NCI-H510A treated with DMSO at 0.1 percent for 48 hours (cell line): ENCODE measurements at places on chromosomes 11 and 22.

DNA sequence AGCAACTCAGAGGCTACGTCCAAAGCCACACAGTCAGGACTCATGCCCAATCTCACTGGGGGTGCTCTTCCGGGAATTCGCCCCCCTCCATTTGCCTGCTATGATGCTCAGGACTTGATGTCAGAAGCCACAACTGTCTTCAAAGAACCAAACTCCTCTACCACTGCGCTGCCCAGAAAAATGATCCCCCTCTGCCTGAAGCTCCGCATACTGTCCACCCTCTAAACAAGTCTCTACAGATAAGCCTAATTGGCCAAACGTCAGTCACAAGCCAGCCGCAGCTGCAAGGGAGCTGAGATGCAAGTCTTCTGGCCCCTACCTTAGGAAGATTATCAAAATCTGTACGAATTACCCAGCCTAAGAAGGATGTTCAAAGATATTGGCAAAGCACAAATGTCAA is 294.6 kb downstream of the BUD13 start:
- DNase-seq: no peak

DNA sequence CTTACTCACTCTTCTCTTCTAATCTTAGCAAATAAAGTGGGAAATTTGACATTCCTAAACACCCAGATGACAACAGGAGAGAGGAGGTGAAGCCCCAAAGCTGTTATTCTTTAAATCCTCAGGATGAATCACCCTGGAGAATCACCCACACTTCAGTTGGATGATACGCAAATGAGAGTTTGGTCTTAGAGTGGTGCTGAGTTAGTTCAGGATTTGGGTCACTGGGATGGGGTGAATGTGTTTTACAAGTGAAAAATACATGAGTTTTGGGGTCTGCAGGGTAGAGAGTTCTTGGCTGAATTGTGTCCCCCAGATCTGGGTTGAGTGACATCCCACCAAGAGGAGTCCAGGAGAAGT is 117.2 kb downstream of the GGTLC2 start:
- no peak for DNase-seq

DNA sequence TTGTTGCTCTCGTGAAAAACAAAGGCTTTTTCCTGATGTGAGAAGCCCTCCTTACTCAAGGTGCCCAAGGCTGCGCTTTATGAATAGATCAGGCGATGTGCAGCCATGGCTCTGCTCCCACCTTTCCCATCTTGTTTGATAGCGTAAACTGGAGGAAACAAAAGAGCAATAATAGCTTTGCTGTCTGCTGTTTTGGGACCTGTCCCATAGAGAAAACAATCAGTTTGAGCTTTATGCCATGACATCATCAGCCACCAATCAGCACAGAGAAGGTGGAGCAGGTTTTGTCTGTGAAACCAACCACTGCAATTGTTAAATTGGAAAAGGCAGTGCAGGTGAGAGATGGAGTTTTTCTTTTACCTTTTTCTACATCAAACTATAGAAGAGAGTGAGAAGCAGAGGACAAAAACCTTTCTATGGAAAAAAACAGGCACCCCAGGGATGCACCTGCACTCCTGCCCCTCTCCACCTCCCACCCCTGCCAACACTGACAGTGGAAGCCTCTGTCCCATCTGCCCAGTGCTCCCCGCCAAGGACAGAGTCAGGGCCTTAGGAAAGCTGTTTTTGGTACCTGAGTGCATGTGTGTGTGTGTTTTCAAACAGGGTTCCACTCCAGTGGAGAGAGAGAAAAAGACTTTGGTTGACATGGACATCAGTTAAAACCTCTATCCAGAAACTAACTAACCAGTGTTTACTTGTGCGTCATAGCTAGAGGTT is 80.7 kb downstream of the MICAL3 start:
- no peak for DNase-seq

DNA sequence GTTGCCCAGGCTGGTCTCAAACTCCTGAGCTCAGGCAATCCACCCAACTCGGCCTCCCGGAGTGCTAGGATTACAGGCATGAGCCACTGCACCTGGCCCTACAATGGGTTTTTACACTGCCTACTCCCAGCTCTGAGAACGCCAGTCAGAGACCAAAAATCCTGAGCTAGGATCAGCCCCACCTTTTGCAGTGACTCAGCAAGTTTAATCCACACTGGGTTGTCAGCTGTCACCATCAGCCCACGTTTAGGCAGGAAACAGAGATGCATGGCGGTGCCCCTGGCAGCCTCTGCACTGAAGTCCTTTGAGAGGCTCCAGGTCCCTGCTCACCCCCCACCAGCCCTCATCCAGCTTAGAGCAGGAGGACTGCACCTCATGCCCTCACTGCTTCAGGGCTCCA is 117.6 kb downstream of the ARHGAP8 start:
- peak; percentile 38 for DNase-seq

DNA sequence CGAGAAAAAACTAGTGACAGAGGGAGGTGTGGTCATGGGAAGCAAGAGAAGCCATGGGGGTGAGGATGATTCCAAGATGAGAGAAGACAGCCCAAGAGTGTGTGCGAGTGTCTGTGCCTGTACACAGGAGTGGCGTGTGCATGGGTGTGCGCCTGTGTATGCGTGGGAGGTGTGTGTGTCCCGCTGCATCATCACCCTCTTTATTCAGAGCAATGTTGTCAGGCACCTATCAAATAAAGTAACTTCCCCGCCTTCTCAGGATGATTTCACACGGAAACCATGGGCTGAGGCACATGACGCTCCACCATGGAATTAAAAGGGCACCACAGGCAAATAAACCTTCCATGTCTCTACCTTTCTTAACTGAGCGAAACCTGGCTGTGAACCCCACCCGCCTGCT is 24.6 kb downstream of the MS4A10 start:
- no peak for DNase-seq

GRCh38 chr22:29801796-29802195 is 34.6 kb downstream of the UQCR10 start:
- DNase-seq: peak; percentile 76

GRCh38 chr22:49251371-49251770 is 576.3 kb downstream of the BRD1 start:
- no peak for DNase-seq

GRCh38 chr22:20591660-20592310 is 84.4 kb downstream of the MED15 start:
- DNase-seq: peak; percentile 62

- no peak for DNase-seq
Observed at GRCh38 chr11:66287211-66287888, 1.6 kb downstream of the YIF1A start.

DNA sequence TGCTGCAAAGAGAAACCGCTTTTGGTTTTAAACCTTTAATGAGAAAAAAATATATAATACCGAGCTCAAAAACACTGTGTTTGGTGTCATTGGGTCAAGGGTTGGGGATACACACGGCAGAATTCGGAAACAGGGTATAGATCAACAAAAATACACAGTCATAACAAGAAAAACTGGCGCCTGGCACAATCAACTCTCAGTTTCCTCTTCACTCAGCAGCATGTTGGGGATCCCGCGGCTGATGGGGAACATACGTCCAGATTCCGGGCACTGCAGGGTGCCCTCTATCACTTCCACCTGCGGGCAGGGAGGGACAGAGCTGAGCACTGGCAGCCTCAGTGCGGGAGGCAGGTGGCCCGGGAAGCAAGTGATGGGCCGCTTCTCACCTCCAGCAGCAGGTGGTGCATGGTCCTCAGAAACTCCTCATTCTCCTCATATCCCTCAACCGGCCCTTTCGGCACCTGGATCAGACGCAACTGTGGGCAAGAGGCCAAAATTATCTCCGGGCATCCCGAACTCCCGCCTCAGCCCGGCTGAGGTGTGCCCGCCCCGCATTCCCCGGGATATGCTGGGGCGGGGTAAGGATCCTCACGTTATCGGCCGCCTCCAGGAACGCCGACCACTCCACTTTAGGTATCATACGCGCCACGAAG is 561 bp downstream of the TRMT112 start:
- no peak for DNase-seq

- DNase-seq: no peak
Observed at GRCh38 chr11:44014968-44015623, 32.7 kb upstream of the ACCSL start.

- no peak for DNase-seq
Observed at GRCh38 chr22:21713428-21714058, 22.1 kb downstream of the YPEL1 start.

GRCh38 chr11:100936781-100937180 is 192.8 kb downstream of the PGR start:
- no peak for DNase-seq

DNA sequence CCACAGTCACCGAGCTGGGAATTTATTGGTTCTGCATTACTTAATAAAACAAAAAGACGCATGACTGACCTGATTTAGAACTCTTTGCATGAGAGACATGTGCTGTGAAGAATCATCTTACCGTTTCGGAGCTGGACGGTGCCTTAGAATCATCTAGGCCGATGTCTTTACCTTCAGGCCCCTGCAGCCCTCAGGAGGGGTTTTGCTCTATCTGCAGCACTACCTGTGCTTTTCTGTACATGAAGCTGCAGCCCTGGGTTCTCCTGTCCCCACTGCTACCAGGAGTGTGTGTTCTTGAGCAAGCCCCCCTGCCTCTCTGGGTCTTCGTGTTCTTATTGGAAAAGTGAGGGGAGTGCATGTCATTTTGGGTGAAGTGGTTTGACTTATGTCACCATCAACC is 94.0 kb upstream of the OR4B1 start:
- DNase-seq: no peak

DNA sequence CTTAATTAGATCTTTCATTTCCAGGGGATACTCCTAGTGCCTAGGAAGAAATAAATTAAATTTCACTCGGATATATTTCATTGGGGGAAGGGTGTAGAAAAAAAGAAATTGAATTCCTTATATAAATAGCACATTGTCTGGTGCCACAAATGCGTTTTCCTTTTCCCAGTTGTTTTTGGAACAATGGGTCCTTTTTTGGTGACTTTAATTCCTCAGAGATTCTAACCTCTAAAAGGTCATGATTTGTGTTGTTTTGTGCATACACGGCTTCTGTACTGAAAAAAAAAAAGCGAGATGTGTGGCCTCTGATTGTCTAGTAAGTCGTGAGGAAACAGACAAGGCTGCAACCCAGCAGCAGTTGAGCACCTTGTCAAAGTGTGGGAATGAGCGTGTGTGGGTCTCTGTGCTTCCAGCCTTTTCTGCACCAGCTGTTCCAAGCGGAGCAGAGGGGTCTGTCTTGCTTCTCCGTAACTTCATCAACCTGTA is 64.5 kb upstream of the CRTAM start:
- DNase-seq: no peak

GRCh38 chr11:117314840-117315239 is 1.2 kb downstream of the BACE1 start:
- no peak for DNase-seq

GRCh38 chr11:19242179-19242932 is 1.6 kb upstream of the E2F8 start:
- DNase-seq: no peak
